Kasumi-1 (cell line): ENCODE measurements at places on chromosomes 13 and 19.

- DNase-seq: no peak
Measured at GRCh38 chr13:97234742-97235141, 12.6 kb downstream of the MBNL2 start.

GRCh38 chr13:28885181-28885580 lies 65.0 kb downstream of the MTUS2 start:
- DNase-seq: no peak

- no peak for DNase-seq
Measured at GRCh38 chr13:83907196-83907989, 25.1 kb upstream of the SLITRK1 start.

- DNase-seq: no peak
Measured at GRCh38 chr13:44257796-44258195, 115.8 kb upstream of the SERP2 start.

GRCh38 chr19:41699968-41700323 lies 8.5 kb upstream of the CEACAM5 start:
- no peak for DNase-seq

DNA sequence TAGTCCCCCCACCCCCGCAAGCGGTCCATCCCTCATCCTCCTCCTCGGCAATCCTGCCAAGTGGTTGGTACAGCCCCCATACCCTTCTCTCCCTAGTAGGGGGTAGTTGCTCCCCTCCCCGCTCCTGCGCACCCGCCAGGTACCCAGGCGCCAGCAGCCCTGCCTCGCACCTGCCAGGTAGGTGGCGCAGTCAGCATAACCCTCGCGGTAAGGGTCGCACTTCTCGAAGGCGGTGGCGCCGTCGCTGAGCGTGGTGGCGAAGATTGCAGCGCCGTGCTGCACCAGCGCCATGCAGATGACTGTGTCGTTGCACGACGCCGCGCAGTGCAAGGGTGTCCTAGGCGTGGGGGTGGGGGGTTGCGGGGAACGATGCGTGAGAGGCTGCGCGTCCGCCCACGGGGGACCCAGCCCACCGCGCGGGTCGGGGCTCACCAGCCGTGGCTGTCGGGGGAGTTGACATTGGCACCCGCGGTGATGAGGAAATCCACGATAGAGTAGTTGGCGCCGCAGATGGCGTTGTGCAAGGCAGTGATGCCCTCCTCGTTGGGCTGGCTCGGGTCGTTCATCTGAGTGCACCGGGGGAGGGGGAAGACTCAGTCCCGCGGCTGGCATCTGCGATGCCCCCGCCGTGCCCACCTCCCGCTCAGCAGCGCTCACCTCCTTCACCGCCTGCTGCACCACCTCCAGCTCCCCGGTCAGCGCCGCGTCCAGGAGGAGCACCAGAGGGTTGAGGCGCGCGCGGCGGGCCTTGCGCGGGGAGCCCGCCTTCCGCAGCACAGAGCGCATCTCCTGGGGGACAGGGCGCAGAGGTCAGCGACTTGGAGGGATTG lies 15.2 kb upstream of the ERCC2 start:
- DNase-seq: no peak
